ENCODE measurements at places on chromosomes 12 and 14. TPM values are rescaled to one million over a fixed set of nuclear protein-coding genes. Genes with fewer than 3 reads are reported as not detected.
A peak's percentile ranks its signal among the peaks of the same experiment; 100 is the strongest.

The PRIM1 gene
- total RNA-seq: 28.0 TPM

DNA sequence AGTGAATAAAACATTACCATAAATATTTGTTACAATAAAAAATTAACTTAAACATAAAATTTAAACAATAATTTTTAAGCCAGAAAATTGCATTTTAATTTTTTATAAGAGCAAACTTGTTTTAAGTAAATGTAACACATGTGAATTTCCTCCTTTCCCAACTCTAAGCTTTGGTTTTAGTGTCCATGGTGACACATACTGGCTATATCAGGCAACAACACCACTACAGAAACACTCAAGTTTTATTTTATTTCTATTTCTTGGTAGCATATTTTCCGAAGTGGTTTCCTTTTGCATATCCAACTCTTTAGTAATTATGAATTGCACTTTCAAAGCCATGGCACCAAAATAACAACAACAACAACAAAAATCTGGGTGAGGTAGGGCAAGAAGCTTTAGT is 2.2 kb downstream of the NELL2 start:
- H3K4me1 ChIP-seq: peaks cover 5% of the 10 kb centered on the region
- no peak for DNase-seq
- no peaks in the 10 kb centered on the region for H3K36me3 ChIP-seq
- H3K27ac ChIP-seq: no peak overlapping the region
- H3K4me3 ChIP-seq: no peak overlapping the region

DNA sequence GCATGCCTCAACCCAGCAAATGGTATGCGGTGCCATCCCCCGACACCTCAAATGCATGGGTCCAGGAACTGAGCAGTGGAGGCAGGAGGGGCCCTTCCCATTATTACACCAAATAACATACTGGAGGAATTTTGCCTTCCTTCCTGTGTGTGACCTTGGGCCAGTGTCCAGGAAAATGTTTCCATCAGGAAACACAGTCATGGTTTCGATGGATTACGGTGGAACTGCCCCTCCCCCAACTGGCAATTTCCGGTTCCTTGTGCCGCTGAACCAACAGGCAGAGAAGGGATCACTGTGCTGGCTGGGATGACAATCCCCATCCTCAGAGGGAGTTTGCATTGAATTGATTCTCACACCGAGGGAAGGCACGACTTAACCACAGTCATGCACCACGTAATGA is 9.1 kb upstream of the CDC42BPB start:
- H3K27ac ChIP-seq: no peak overlapping the region
- no peaks in the 10 kb centered on the region for H3K36me3 ChIP-seq
- no peaks in the 10 kb centered on the region for H3K4me1 ChIP-seq
- no peak overlapping the region for H3K4me3 ChIP-seq
- no peaks in the 10 kb centered on the region for H3K27me3 ChIP-seq

- H3K4me3 ChIP-seq: no peak overlapping the region
- DNase-seq: no peak
- peaks cover 26% of the 10 kb centered on the region for H3K27me3 ChIP-seq
- no peaks in the 10 kb centered on the region for H3K36me3 ChIP-seq
Observed at GRCh38 chr12:125192690-125193221, 127.5 kb downstream of the AACS start.

GRCh38 chr12:129520739-129521138 is 383.1 kb downstream of the TMEM132D start:
- no peak overlapping the region for H3K4me3 ChIP-seq
- H3K27ac ChIP-seq: no peak overlapping the region
- no peaks in the 10 kb centered on the region for H3K36me3 ChIP-seq
- no peak for DNase-seq
- H3K27me3 ChIP-seq: no peaks in the 10 kb centered on the region

GRCh38 chr14:51550636-51551035 is 101.1 kb upstream of the FRMD6 start:
- no peaks in the 10 kb centered on the region for H3K27me3 ChIP-seq
- no peak overlapping the region for H3K4me3 ChIP-seq
- H3K4me1 ChIP-seq: peaks cover 65% of the 10 kb centered on the region
- H3K36me3 ChIP-seq: no peaks in the 10 kb centered on the region

GRCh38 chr12:106133136-106134087 is 5.3 kb downstream of the NUAK1 start:
- no peak overlapping the region for H3K4me3 ChIP-seq
- peaks cover 73% of the 10 kb centered on the region for H3K4me1 ChIP-seq
- peaks cover 21% of the 10 kb centered on the region for H3K36me3 ChIP-seq

The KLRC1 gene
- not detected for total RNA-seq

DNA sequence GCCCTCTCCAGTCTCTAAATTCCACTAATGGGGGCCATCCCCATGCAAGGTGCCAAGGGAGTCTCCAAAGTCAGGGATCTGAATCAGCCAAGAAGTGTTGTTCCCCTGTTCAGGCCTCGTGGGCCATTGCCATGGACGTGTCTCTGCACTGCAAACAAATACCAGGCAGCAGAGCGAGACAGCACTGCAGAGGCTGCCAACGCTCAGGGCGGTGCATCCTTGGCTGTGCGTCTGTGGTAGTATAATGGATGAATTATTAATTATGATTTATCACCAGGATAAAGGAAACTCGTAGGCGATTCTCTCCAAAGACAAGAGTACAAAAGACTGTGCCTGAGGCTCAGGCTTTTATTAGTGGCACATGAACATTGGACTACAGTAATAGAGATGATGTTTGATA is 122.3 kb upstream of the NTF3 start:
- no peak overlapping the region for H3K27ac ChIP-seq
- H3K36me3 ChIP-seq: no peaks in the 10 kb centered on the region
- H3K27me3 ChIP-seq: no peaks in the 10 kb centered on the region
- DNase-seq: no peak
- H3K4me1 ChIP-seq: no peaks in the 10 kb centered on the region

GRCh38 chr14:83826838-83827237 is 1703.1 kb upstream of the FLRT2 start:
- H3K27me3 ChIP-seq: no peaks in the 10 kb centered on the region
- H3K4me1 ChIP-seq: no peaks in the 10 kb centered on the region
- H3K27ac ChIP-seq: no peak overlapping the region

- peaks cover 11% of the 10 kb centered on the region for H3K4me1 ChIP-seq
- H3K27me3 ChIP-seq: peaks cover 95% of the 10 kb centered on the region
- no peak within 1 kb of the TSS for H3K27ac ChIP-seq
- no peak within 1 kb of the TSS for H3K4me3 ChIP-seq
Observed at GRCh38 chr12:113471619-113472171, at the start of gene LHX5. Gene LHX5, minus strand, starts transcription at chr12:113471871. Its CDS starts 373 bp downstream, at chr12:113471498.

- H3K4me3 ChIP-seq: no peak overlapping the region
- H3K27ac ChIP-seq: no peak overlapping the region
- no peaks in the 10 kb centered on the region for H3K4me1 ChIP-seq
- no peaks in the 10 kb centered on the region for H3K36me3 ChIP-seq
- H3K27me3 ChIP-seq: no peaks in the 10 kb centered on the region
- no peak for DNase-seq
Observed at GRCh38 chr14:104247336-104248202, 109.2 kb downstream of the KIF26A start.

- peak; percentile 25 for DNase-seq
- H3K4me1 ChIP-seq: peaks cover 10% of the 10 kb centered on the region
- H3K36me3 ChIP-seq: no peaks in the 10 kb centered on the region
- no peak overlapping the region for H3K27ac ChIP-seq
- H3K4me3 ChIP-seq: no peak overlapping the region
Observed at GRCh38 chr14:78605897-78606500, 435.8 kb downstream of the NRXN3 start.

The MUCL1 gene
- not detected for total RNA-seq

GRCh38 chr12:105212438-105212837 is 23.5 kb downstream of the APPL2 start:
- peaks cover 95% of the 10 kb centered on the region for H3K36me3 ChIP-seq
- H3K4me3 ChIP-seq: no peak overlapping the region
- DNase-seq: peak; percentile 100
- no peaks in the 10 kb centered on the region for H3K27me3 ChIP-seq

DNA sequence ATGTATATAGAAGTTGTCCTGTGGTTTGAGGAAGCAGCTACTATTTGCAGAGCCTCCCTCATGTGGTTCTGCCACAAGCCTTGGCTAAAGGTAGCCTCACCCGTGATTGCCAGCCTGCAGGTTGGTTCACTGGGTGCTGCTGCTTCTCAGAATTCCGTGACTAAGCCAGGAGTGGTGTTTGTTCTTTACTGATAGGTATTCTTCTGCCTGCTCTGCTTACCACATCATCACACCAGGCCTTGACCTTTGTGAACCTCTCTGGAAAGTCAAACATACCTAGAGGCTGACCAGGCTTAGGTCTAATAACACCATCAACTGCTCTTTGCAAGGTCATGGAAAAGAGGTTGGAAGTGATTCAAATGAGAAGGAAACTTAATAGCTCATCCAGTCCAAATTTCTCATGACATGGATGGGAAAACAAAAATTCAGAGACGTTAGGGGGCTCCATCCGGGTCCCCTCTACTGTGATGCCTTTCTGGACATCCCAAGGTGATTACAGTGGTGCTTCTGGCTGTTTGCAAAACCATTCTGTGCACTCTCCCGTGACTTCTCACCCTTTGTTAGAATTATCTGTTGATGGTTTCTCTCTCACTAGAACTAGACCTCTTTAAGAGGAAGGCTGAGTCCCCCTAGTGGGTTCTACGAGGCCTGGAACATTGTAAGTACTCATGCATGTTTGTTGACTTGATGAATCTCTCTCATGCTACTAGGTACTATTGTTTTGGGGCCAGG is 8.5 kb upstream of the SOCS2 start:
- no peak overlapping the region for H3K27ac ChIP-seq
- H3K27me3 ChIP-seq: no peaks in the 10 kb centered on the region
- no peaks in the 10 kb centered on the region for H3K36me3 ChIP-seq
- no peaks in the 10 kb centered on the region for H3K4me1 ChIP-seq

DNA sequence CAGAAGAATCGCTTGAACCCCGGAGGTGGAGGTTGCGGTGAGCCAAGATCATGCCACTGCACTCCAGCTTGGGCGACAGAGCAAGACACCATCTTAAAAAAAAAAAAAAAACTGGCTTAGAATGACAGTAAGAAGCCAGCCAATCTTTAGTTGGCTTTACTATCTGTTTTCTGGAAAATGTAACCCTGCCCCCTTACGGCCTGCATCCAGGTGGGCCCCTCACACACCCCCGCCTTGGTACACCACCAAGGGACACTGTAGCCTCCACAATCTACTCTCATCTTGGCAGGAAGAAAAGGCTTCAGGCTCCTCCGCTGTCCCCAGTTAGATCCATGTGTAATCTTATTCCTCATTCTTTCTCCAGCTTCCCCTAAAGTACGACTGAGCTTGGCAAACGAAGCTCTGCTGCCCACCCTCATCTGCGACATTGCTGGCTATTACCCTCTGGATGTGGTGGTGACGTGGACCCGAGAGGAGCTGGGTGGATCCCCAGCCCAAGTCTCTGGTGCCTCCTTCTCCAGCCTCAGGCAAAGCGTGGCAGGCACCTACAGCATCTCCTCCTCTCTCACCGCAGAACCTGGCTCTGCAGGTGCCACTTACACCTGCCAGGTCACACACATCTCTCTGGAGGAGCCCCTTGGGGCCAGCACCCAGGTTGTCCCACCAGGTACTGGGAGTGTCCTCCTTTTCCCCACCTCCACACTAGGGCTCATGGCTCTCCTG is 6.6 kb downstream of the TAPBPL start:
- H3K4me3 ChIP-seq: no peak overlapping the region
- DNase-seq: no peak
- H3K27ac ChIP-seq: no peak overlapping the region

Measured in SJSA1 (cell line).